ENCODE measurements at places on chromosomes 7 and 10.
A peak's percentile ranks its signal among the peaks of the same experiment; 100 is the strongest.

DNA sequence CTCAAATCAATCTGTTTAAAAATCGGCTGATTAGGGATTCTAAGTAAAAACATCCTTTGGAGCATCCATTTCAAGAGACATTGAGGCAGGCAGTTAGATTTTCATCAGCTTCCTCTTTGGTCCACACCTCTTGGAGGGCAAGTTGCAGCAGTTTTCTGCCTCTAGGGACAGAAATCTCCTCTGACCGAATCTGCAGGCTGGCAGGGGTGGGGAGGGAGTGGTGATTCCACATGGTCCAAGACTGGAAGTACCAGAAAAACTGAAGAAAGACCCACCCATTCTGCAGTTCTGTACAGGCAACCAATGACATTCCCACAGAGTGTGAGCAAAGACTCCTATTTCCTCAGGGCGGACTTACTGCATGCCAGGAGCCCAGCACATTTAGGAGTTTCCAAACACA is 29.0 kb downstream of the FGFBP3 start:
- DNase-seq = no peak

GRCh38 chr7:128003787-128004186 is 27.4 kb downstream of the LRRC4 start:
- no peak for DNase-seq

DNA sequence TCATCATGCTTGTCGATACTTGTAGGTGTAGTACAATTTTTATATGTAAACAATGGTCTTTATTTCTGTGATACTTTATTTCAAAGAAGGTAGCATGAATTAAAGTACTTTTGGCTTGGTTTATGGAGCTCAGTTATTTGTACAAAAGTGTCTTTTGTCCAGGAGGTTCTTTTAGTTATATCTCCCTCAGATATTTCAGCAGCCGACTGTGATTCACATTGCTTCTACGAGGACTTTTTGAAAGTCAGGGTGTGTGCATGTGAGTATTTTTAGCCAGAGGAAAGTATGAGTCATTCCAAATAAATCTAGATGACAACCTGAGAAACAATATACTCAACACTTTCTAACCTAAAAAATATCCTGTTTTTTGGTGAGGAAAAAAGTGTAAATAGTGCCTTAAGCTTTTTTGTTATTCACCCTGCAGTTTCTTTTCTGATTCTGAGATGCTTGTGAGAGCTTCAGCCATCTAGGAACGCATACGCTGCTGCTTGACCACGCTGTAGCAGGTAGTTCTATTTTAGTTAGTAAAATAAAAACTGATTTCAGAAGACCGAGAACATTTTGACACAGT is 595 bp upstream of the SUN1 start:
- no peak for DNase-seq

GRCh38 chr7:97081521-97082300 is 35.8 kb upstream of the SDHAF3 start:
- DNase-seq = no peak

DNA sequence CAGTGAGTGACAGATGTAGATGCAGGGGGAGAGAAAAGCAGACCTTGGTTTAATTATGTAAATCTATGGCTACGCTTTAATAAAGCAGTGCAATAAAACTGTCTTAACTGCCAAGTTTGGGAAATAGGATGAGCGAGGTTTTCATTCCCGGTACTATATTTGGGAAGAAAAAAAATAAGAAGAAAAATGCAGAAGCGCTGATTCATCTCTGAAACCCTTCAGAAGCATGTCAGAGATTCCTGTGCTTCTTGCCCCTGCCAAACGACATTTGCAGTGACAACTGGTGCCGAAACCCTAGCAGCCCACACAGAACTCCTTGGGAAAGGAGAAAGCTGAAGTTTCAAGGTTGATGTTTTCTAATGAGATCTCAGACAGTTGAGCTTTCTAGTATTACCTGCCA is 380.7 kb downstream of the REEP3 start:
- no peak for DNase-seq

DNA sequence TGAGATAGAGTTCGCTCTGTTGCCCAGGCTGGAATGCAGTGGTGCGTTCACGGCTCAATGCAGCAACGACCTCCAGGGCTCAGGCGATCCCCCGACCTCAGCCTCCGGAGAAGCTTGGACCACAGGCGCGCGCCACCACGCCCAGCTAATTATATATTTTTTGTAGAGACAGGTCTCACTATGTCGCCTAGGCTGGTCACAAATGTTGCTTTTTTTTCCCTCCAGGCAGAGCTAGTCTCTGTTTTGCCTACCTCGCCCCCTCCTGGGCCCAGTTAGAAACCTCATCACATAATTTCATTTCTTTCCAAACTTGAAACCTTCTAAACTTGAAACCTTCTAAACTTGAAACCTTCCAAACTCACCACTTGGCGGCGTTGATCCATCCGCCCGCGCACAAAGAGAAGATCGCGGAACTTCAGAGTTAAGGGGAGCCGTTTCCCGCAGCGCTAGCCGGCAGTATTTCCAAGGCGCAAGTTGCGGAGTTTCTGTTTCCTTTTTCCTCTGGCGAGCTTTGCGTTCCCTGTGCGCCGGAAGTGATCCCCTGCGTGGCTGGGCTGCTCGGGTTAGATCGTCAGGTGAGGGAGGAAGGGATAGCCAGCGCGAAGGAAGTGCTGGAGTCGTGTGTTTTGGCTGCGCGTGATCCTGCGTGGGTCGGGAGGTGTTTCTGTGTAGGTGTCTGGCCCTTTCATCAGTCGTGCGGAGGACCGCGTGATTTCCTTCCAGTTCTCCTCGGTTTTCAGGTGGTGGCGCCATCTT is at the start of gene SSBP1:
SSBP1 (plus strand) TSS at position 523 of the 756 bp plus-strand sequence. CDS start 809 bp downstream, outside the sequence.
- peak; percentile 89 for DNase-seq

DNA sequence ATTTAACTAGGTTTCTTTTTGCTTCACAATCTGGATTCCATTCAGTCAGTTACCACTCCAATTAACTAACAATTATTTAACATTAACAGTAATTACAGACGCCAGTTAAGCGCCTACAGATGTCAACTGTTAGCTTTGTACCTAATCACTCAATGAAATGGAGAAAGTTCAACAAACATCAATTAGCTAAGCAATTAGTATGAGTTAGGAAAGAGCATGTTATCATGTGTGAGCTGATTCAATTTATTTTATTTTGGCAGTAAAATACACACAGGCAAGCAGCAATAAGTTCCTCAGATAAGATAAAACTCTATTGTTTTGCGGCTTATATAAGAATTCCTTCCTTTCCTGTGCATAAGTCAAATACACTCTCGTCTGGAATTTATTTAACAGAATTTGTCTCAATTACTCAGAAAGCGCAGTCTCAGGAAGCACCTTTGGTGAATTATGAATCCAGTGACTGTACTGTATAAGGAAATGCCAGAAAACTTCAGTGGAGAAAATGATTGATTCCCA is 427.1 kb upstream of the GALNT17 start:
- no peak for DNase-seq

- no peak for DNase-seq
Measured at GRCh38 chr7:99782012-99782953, 1.7 kb downstream of the CYP3A4 start.
